ENCODE measurements at places on chromosomes 7 and 10.

DNA sequence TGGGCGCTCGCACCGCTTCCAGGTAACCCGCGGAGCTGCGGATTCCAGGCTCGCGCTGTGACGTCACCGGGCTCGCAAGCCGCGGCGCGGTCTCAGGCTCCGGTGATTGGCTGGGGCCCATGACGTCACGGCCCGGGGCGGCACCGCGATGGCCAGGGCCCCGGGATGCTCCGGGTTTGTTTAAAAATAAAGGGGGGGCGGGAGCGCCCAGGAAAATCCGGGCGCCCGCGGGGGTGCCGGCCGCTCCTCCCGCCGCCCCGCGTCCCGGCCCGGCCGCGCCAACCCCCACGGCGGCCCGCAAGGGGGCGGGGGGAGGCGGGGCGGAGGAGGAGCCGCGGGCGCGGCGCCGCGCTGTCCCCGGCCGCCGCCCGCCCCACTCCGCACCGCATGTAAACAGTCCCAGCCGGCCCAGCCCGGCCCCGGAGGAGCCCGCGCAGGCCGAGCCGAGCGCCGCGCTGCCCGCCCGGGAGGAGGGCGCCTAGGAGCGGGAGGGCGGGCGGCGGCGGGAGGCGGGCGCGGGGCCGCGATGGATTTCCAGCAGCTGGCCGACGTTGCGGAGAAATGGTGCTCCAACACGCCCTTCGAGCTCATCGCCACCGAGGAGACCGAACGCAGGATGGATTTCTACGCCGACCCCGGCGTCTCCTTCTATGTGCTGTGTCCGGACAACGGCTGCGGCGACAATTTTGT lies at the start of gene MTURN:
Gene MTURN, plus strand, starts transcription at position 376 of the 690 bp plus-strand sequence. Its CDS starts 151 bp downstream, at position 527.
- DNase-seq, result peak; percentile 81

DNA sequence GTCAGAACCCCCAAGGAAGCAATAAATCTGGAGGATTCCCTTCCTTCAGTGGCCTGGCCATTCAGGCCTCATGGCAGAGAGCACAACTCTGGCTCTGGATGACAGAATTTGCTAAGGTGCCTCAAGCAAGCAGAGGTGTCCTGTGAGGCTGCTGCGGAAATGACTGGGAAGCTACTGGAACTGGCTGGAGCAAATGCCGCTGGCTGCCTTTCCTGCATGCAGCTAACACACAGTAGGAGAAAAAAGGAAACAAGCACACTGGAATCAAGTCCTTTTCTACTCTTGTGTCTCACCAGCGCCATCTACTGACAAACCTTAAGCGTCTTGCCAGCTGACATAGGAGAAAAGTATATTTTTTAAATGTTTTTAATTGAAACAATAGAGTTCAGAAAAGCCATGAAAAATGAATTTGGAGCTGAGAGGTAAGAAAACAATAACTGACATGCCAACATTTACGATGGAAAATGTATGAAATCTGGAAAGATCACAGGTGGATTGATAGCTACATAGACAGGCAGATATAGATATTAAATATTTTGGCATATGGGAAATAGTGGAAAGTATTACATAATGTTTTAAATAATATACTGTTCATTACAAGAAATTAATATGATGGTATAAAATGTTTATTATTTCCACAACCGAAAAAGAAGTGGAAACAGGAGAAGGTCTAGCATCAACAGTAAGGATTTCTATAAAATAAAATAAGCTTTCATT lies 951.6 kb downstream of the ANKRD7 start:
- DNase-seq, result peak; percentile 16

DNA sequence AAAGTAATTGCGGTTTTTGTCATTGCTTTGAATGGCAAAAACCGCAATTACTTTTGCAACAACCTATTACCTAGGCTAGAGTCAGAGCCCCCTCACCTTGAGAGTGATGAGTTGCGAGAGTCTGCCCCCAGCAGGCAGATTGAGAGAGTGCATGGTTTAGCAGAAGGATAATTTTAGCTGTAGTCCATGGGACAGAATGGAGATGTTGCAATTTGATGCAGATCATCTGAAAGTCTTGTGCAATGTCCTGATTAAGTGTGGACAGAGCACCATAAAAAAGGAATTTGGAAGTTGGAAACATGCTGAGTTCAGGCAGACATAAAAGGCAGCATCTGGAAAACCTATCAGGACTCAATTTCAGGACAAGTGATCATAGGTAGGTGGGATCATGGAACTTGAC lies 48.7 kb downstream of the GPR141 start:
- peak; percentile 26 for DNase-seq

GRCh38 chr10:21402606-21403083 lies 122.8 kb downstream of the SKIDA1 start:
- no peak for DNase-seq

GRCh38 chr10:78556705-78557432 lies 511.9 kb upstream of the ZMIZ1 start:
- DNase-seq, result no peak

GRCh38 chr10:12638103-12638502 lies 288.8 kb downstream of the CAMK1D start:
- no peak for DNase-seq

GRCh38 chr7:3605222-3605621 lies 304.2 kb downstream of the SDK1 start:
- no peak for DNase-seq

- DNase-seq, result no peak
Observed at GRCh38 chr7:117411539-117411938, 15.8 kb downstream of the ASZ1 start.

- DNase-seq, result no peak
Observed at GRCh38 chr10:120982507-120982906, 131.3 kb downstream of the WDR11 start.

DNA sequence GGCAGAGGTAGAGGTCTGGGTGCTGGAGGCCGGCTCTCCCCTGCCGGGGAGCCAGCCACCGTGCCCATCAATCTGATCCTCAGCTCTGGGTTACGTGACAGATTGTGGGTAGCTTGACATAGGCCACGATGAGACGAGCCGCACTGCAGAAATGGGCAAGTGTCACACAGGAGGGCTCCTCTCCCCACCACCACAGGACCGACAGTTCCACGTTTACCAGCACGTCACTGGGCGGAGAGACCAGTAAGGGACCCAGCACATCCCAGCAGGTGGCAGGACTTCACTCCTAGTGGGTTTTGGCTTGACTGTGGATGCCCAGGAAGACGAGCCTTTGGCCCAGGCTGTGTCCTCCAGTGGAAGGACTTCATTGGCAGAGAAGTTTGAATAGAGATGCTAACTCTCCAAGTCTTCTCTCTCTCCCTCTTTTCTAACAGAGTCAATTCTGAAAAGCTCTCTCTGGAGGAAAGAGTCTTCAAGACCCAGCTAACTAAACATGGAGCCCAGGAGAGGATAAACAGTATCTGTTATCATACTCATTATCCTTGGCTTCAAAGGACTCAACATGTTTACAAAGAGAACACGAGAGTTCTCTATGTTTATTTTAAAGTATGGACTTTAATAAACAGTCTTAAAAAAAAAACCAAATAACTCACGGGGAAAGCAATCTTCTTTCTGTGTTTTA lies 129.3 kb upstream of the JCAD start:
- DNase-seq, result no peak

DNA sequence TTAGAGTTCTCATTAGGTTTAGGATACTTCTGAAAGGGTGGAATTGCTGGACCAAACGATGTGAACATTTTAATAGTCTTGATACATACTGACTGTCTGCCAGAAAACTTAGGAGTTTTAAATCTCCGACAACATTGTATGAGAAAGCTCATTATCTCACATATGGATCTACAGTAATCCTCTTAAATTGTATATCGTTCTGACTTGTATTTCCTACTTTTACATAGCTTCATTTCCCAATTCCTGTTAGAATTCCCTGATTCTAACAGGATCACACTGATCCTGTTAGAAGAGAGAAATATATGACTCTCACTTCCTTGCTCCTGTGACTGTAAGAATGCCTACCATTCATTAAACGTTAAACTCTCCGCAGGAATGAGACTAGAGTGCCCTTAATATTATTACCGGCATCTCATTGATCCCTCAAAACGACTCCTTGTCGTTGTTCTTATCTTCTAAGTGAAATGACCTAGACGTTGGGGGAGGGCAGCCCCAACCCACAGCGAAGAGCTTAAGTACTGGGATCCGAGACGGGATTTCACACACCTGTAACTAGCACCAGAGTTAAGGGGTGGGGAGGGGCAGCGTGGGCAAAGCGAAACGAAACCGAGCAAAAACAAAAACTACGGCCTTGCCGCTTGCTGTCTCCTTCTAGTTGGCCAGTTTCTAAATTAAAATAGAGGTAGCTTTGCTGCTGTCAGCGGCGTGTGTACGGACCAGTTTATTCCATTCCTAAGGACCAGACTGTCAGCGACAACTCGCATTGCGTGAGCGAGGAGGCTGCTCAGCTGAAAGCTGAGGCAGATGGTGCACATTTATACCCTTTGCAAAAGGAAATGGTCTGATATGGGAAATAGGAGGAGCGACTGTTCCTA lies 678 bp upstream of the TMEM106B start:
- DNase-seq, result no peak

- DNase-seq, result no peak
Observed at GRCh38 chr10:33117230-33117629, 159.2 kb upstream of the ITGB1 start.

DNA sequence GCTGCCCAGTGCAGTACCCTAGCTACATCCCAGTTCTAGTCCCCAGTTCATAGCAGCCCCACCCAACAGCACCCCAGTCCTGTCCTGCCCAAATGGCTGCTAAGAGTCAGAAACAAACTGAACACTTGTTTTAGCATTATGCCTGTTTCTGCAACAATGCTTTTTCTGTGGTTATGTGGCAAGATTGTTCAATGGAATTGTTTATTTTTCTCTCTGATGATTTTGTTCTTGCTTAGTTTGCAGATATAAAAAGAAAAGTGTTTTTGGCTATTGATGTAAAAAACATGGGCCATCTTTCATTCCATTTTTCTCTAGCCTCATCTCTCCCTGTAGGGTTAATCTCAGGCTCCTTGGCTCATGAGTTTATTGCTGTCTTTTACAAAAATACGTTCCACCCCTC lies 42.5 kb downstream of the LRRC4 start:
- no peak for DNase-seq

- no peak for DNase-seq
Observed at GRCh38 chr7:159013825-159014289, 130.8 kb downstream of the VIPR2 start.

DNA sequence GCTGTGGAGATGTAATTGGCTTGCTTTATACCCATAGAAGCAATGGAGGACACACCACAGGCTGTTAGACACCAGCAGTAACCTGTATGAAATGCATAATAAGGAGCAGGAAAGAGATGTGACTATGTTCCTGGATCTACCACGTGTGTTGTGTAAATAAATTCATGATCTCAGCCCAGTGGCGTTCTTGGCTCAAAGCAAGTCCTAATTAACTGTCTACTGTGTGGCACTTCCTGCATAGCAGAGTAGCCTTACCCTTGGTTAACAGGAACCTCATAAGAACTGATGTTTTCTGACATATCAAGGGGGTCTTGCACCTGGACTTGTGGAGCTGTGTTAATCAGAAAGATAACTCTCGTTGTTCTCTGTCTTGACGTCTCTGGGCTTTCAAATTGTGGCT lies 25.7 kb upstream of the FAM180A start:
- DNase-seq, result no peak

DNA sequence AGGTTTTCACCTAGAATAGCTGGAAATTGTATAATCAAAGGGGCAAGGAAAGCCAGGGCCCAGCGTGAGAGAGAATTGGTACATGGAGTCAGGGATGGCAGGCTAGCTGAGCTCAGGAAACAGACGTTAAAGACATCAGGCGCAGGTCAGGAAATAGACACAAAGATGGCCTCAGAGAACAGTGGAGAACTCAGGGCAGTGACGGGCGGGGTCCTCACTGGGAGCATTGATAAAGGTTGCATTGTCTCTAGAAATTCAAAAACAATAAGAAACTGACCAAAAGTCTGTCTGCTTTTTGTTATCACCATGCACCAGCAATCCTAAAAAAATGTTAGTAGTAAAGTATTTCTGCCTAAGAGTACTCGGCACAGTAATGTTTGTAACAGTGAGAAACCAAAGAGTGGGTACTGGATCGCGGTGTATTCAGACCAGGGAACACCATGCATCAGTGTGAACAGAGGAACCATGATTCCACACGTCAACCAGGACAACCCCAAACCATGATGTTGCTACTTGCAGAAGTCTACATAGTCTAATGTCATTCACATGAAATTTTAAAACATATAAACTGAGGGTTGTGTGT lies 81.9 kb upstream of the AUTS2 start:
- DNase-seq, result no peak

DNA sequence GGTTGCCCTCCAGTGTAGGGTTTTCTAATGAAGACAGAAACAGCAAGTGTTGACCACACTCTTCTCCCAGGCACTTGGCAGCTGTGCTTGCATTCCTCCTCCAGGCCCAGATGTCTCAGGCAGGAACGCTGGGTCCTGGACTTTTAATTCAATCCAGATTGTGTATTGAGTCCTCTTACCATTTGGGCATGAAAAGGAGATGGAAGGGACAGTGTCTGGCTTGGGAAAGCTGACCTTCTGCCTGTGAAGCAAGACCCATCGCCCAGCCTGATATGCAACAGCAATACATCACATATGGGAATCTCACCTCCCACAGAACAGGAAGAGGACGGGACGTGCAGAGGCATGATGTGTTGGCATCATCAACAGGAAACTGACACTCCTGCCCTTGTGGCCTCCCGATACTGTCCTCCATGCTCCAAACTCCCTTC lies 174.4 kb upstream of the LYZL2 start:
- DNase-seq, result no peak

DNA sequence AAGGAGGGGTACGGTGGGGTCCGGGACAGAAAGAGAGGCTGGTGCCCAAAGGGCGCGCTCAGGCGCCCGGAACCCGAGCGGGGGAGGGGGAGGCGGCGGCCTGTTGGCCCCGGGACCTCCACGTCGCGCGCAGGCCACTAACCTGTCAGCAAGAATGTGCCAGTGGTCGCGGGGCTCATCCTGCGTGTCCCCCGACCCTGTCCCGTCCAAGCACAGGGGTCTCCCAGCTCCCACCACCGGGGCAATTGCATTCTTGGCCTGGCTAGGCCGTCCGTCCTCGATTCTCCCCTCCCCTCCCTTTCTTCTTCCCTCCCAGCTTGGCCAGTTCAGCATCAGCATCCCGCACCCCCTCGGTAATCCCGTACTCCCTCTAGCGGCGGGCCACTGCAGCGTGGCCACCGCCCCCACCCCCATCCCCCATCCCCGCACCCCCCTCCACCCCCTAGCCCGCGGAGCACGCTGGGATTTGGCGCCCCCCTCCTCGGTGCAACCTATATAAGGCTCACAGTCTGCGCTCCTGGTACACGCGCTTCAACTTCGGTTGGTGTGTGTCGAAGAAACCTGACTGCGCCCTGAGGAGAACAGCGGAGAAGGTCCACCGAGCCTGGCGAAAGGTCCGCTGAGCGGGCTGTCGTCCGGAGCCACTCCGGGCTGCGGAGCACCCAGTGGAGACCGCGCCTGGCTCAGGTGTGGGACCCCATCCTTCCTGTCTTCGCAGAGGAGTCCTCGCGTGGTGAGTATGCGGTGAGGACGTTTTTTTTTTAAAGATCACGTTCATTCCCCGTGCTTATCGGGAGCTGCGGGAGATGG lies at the start of gene SGCE:
Gene SGCE, minus strand, starts transcription at position 286 of the 810 bp plus-strand sequence. Its CDS starts 35 bp downstream, at position 251.
- peak; percentile 86 for DNase-seq

GRCh38 chr10:132110713-132111112 lies 45.0 kb downstream of the JAKMIP3 start:
- DNase-seq, result no peak

GRCh38 chr10:131848741-131849590 lies 51.8 kb upstream of the PPP2R2D start:
- DNase-seq, result no peak

Data from GM06990 (cell line).